Hypothalamus (tissue), 51 donors: ENCODE measurements at places on chromosomes 4 and X.
A peak's percentile ranks its signal among the peaks of the same experiment; 100 is the strongest.

- DNase-seq, result peak; percentile 20
These were observed 586 bp upstream of the NSG1 start for GRCh38 chr4:4386296-4386735.

- DNase-seq, result no peak
These were observed 51.5 kb downstream of the PSAPL1 start for GRCh38 chr4:7383266-7383665.

DNA sequence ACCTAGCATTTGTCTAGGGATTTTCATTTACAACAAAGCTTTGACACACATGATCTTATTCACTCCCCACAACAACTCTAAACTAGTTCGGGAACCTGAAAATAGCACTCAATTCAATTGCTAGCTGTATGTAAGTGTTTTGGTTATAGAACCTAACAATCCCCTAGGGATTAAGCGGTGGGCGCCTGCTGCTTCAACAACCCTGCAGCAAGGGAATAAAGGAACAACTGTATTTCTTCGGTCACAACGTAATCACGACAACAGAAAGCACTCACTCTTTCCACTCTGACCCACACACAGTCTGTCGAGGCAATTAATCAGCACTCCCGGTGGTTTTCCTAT lies 674 bp upstream of the DIAPH2 start:
- no peak for DNase-seq

DNA sequence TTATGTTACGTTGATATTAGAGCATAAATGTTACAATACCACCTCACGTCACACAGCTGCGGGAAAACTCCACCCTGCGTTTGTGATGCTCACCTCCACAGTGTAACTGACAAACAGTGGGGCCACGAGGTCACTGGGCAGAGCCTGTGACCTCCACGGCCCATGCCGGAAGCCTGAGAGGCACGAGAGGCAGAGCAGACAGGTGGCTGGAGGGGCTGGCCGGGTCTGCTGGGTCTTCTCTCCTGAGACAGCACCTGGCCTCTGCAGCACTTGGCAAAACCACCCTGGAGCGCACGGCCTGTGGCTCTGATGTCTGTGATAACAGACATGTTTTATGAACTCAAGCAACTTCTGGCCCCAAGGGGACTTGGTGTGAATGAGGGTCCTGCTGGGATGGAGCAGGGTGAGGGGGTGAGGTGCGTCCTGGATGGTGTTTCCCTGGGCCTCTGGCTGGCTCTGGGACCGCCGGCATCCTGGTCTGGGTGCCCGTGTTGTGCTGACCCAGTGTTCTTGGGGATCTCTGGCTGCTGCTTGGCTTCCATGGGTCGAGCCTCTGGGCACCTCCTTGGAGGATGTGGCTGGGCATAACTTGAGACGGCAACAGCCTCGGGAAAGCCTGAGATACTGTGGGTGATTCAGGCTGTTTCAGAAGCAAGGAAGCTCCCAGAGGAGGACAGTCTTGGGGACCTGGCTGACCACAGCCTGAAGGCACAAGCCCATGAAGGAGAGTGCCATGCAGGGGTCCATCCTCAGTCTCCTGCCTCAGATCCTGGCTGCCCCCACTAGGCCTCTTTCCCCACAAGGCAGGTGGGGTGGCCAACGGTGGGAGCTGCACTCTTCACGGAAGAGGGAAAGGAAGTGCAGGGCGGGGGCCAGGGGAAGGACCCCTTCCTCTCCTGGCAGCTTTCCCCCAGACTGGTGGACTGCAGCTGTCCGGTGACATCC lies 19.7 kb downstream of the RNF212 start:
- no peak for DNase-seq

DNA sequence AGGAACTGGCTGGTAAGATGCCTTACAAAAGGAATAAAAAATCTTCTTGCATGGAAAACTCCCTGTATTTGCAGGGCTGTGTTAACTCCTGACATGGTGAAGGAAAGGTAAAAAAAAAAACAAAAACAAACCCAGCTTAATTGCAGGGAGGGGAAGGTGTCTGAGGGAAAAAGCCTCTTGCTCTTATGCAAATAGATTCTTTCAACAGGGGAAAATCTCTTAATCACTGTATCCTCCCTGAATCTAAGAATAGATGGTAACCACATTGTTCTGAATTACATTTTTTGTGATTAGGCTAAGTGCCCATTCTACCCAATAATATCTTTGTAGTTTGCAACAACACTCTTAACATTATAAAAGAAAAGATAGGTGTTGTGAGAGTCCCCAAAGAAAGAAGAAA lies 172.6 kb downstream of the RBM46 start:
- no peak for DNase-seq

DNA sequence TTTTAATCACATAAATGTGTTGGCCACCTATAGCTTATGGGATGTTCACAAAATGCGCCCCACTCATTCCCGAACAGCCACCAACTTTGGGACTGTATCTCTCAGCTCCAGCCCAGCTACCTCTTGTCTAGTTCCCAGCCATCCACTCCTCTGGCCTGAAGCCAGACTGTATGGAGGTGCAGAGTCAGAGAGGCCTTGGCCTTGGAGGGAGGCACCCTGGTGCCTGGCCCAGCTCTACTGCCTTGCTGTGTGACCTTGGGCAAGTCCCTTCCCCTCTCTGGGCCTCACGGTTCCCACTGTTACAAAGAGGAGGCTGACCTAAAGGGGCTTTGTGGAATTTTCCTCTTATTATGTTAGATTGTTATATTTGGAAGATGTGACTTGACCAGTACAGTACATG lies 13.9 kb downstream of the MAMLD1 start:
- no peak for DNase-seq

- DNase-seq, result no peak
These were observed 735.3 kb downstream of the PCDH18 start for GRCh38 chr4:136796953-136797352.

- DNase-seq, result no peak
These were observed 46.3 kb upstream of the LONRF3 start for GRCh38 chrX:118928151-118928550.
